Astrocyte of the spinal cord (primary cell): ENCODE measurements at places on chromosomes 3 and 15.

DNA sequence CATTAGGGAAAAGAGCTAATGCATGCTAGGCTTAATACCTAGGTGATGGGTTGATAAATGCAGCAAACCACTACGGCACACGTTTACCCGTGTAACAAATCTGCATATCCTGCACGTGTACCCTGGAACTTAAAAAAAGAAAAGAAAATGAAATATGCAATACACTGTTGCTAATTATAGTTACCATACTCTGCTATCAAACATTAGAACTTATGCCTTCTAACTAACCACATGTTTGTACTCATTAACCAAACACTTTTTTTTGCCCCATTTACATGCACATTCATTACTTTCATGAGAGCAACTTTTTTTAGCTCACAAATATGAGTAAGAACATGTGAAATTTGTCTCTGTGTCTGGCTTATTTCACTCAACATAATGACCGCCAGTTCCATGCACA is 253.1 kb downstream of the CGGBP1 start:
- no peak for DNase-seq

DNA sequence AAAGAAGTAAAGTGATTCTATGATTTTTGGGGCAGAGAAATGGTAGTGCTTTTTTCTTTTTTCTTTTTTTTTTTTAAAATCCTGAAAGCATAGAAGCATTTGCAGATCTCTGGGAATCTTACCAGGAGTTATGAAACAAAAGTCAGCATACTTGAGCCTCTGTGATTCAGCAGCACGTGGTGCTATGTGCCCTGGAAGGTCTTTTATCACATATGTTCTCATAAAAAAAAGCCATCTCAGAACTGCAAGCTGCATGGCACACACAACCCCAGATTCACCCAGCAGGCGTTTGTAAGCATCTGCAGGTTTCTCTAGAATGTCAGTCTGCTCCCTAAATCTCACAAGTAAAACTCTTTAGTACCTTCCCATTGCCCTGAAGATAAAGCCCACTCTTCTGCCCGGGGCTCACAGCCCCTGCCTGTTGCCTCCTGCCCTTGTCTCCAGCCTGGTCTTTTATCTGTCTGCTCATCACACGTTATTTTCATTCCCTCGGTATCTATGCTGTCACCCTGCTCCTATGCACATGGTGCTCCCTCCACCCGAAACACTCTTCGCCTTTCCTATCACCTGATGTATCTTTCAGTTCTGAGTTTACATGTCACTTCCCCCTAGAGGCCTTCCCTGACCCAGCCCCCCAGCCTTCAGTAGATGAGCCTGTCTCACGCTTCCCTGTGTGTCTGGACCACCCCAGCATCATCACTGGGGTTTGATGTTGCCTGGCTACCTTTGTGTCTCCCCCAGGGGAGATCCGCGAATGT is 72.4 kb downstream of the CHDH start:
- DNase-seq: no peak

DNA sequence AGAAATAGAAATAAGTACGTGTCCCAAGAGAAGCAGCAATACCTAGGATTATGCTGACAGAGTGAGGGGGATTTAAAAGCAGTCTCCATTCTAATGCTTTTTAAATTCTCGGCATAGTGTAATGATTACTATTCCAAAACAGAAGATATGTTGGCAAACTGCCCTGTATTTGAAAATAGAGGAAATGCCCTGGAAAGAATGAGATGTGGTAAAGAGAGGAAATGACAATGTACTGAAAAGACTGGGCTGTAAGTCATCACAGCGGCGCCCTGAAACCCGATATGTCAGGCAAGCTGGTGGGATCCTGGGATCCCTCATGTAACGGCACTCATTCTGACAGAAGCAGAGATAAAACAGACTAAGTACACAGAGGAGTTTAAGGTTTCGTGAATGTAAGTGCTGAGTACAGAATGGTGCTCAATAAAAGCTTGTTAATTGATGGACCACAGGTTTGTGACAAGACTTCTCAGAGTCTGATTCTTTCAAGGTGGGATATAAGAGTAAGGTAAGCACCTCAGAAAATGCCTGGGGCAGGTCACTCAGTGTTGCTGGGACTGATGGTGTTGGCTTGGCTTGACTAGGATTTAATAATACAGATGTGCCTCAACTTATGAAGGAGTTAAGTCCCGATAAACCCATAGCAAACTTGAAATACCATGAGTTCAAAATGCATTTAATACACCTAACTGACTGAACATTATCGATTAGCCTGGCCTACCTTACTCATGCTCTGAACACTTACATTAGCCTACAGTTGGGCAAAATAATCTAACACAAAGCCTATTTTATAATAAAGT is 91.4 kb downstream of the NFKBIZ start:
- DNase-seq: peak; percentile 98

GRCh38 chr3:117161816-117162215 is 452.2 kb downstream of the TUSC7 start:
- DNase-seq: no peak

- DNase-seq: no peak
These were observed 337.4 kb downstream of the NLGN1 start for GRCh38 chr3:173734895-173735294.

- DNase-seq: no peak
These were observed 2.5 kb upstream of the FEZF2 start for GRCh38 chr3:62375655-62376453.

DNA sequence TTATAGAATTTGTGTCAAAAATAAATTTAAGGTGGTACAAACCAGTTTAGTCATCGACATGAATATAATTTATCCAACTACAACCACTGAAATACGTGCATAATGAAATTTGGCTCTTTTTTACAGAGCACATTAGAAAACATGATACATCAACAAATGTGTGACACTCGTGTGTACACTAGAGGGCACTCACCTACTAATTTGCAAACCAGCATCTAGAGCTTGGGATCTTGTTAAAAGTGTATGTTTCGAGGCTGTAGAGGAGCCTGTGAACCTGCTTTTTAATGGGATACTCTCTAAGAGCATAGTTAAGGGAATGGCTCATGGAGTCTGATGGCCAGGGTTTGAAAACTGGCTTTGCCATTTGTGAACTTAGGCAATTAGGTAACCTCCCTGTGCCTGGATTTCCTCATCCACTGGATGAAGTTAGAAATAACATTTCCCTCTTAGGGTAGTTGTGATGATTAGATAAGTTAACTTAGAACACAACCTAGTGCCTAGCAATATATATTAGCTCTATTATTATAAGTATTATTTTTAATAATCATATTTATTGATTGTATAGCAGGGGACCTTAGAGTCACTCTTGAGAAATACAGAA is 8.8 kb upstream of the CPOX start:
- DNase-seq: peak; percentile 76

DNA sequence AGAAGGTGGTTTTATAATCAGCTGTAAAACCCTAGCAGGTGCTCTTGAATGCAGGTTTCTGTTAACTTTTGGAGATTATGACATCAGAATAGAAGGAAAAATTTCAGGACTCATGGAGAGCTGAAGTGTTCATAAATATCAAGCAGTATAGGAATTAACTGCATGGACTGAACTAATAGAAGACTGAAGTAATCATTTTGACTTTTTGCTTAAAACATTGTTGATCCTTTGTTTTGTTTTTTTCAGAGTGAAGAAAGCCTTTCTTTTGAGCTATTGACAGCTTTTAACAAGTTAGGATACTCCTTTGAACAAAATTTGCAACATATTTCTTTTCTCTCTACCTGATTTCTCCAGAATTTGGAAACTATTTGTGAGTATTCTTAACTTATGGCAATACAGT is 70.6 kb upstream of the DAZL start:
- peak; percentile 12 for DNase-seq

DNA sequence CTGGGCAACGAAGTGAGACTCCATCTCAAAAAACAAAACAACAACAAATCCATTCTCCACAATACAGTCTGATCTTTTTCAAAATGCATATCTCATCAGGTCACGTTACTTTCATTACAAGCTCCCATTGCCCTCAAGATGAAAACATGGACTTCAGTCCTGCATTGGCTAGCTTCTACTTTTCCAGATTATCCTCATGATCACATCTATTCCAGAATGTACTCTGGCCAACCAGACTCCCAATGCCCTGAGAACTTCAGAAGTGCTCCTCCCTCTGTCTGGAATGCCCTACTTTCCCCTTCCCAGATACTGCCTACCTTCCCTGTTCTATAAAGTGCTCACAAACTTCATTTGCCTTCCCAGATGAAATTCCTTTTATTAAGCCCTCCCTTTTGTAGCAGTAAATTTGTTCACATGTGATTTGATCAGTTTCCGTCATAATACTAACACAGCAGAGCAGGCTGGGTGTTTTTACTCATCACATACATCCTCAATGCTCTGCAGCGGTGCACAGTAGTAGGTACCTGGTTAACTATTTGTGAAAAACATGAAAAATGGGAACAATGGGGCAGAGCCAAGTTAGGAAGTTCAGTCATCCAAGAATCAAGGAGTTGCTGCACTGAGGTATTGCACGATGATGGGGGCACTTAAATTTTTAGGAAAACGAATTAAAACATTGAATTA is 5.3 kb downstream of the RPL22L1 start:
- no peak for DNase-seq

GRCh38 chr15:66911131-66911700 is 154.2 kb upstream of the SMAD3 start:
- DNase-seq: no peak

DNA sequence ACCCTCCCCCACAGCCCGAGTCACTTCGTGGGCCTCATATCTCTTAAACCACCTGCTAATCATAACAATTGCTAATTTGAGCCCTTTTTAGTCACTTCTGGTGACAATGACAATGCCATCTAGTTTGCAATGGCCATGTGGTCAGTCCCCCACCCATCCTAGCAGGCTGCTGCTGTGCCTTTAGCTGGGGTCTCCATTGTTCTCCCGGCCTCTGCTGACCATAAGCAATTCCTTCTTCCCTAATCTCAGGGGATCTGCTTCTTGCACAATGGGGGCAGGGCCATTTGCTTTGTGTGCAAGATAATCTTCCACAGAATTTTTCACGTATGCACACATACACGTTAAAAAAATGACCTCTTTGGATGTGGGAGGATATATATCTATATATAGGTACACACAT is 406.1 kb upstream of the ONECUT1 start:
- no peak for DNase-seq

DNA sequence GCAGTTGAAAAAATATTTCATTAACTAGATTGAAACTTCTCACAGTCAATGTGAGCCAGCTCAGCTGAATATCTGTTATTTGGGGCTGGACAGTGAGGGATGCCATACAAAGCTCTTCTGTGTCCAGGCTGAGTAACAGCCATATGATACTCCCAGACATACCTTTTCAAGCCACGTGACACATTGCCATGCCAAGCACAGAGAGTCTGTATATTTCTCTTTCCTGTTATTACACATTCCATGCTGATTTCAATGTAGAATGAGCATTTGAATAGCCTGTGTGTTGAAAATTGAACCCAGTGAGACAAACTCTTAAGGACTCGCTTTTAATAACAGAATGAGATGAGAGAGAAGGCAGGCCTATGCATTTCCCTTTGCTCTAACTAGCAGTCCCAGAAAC is 334.7 kb upstream of the RASGRP1 start:
- DNase-seq: peak; percentile 58

- DNase-seq: no peak
These were observed 27.1 kb upstream of the RORA start for GRCh38 chr15:61256231-61256630.

DNA sequence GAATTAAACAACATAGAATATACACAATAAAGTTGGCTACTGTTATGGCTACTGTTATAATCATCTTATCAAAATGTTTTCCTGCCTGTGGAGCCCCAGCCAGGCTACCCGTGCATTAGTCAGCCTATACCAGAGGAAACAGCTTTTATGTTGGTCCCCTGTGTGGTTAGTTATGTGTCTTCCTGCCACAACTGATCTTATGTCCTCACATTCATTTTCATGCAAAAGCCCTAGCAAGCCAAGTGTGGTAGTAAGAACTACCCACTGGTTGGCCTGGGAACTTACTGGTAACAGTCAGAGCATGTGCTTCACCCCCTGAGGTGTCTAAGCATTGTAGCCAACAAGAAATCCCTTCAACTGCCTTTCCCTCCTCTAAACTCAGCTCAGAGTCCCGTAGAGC is 21.8 kb downstream of the MGLL start:
- DNase-seq: peak; percentile 84

DNA sequence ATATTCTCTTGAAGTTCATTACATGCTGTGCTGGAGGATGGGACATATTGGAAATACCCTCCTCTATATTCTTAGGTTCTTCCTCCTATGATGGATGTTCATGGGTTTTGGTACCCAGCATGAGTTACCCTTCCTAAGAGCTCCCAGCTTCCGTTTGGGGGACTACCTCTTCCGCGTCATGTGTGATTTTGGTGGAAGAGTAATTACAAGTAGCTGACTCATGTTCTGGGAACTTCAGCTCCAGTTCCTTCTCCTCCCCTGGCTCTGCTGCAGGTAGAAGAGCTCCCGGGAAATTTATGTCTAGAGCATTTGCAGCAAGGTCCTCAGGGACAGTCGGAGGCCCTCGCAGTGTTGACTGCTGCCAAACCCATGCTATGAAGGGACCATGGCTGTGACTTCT is 208.8 kb upstream of the IL12A start:
- no peak for DNase-seq

DNA sequence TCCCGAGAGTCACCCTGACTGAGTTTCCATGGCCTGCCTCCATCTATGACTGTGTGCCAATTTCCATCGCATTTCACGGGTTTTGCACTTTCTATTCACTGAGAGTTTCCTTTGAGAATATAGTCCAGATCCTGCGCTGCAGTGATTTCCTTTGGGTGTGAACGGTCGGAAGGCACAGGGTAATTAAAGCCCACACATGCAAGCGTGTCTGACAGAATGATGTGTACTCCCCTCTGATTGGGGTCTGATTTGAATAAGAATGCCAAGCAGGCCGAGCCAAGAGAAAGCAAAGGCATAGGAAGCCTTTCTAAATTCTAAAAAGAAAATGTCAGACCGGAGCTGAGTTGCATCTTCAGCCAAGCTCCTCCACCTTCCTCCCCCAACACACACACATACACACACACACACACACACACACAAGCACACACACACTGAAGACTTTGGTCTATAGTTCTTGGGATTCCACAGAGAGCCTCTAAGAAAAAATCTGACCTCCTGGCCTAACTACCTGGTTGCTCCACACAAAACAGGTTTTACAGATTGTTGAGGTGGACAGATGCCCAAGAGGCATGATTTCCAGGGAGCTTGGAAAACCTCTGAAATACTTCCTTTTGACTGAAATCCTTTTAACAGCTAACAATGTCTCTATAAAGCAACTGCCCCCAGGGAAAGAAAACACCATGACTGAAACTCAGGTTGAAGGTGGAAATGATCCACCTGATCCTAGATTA is 59.7 kb upstream of the LRRN1 start:
- DNase-seq: no peak

GRCh38 chr15:97528238-97528637 is 432.3 kb upstream of the ARRDC4 start:
- no peak for DNase-seq

- DNase-seq: peak; percentile 24
These were observed 148.1 kb downstream of the NEK11 start for GRCh38 chr3:131174752-131175151.

GRCh38 chr3:122727294-122727693 is 46.7 kb downstream of the PARP14 start:
- DNase-seq: no peak
